Iris pigment epithelial cell (primary cell): ENCODE measurements at places on chromosomes 11 and 22.
A peak's percentile ranks its signal among the peaks of the same experiment; 100 is the strongest.

DNA sequence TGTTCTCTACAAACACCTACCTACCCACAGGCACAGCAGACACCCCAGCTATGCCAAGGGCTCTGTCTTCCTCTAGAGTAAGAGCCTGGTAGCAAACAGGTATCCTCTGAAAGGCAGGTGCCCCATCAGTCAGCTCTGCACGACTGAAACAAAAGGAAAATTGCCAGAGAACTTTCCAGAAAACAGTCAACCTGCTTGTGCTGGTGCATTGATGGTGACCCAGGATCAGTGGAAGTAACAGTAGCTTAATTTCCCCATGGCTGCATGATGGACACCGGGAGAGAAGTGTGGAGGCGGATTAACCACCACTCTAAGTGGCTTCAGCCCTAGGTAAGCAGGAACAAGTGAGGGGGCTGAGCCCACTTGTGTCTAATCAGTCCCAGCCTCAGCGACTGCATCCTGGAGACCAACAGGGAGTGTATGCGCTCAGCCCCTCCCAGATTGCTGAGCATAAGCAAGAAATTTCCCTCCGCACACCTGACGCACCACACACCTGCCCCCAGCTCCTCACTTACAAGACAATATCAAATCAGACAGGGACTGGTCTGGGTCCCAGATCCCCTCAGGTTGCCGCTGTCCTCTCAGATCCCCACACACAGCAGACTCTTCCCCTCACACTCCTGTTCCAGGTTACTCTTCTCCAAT lies 70.7 kb upstream of the IGLL5 start:
- DNase-seq: no peak

- DNase-seq: peak; percentile 44
Measured at GRCh38 chr11:134691985-134692384, 279.9 kb upstream of the B3GAT1 start.

GRCh38 chr11:35242412-35243242 lies 103.7 kb downstream of the CD44 start:
- no peak for DNase-seq

DNA sequence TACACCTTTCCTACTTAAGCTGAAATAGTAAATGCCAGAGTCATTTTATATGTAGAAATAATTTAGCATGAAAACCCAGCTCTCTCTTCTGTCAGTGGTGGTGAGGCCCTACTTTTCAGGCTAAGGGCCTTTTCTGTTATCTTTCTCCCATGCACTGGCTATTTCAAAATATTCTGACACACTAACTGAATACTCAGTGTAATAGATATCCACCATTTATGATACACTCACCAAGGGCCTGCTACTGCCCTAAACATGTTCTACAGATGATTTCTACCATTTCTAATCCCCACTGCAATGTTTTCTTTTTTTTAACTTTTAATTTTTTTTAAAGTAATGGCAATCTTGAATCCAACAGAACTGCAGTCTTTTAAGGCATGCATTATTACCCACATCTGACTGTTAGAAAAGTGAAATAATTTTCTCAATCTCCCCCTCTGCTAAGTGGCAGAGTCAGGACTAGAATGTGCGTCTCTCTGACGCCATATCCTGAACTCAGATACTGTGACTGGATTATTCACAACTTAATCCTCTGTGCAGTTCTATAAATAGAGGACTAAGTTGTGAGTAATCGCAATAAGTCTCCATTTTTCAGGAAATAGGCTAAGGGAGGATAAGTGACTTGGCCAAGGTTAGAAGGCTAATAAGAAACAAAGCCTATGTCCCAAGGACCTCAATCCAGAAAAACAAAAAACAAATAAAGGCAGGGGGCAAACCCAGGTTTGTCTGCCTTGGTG lies 44.0 kb downstream of the GRAMD1B start:
- DNase-seq: peak; percentile 96

DNA sequence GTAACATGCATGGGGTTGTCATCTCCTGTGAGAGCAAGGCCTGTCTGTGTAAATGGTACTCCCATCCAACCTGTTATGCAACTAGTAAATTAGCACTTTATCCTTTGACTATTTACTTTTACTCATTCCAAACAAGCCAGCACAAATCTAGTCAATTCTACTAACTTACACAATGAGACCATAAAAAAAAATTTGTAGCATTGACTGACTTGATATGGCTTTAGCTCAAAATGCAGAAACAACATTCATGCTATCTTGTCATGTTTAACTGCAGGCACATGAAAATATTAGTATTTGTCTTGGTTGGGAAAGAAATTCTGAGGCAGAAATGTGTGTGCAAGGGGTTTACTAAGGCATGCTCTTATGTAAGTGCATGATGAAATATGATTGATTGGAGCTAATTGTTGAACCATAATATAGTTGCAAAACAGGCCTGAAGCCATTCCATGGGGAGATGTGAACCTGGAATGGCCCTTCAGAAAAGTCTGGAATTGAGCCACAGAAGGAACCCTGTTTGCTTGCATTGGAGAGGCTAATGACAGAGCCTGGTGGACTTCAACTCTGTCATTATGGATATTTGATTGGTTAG lies 2.5 kb downstream of the SLC22A25 start:
- DNase-seq: no peak

- peak; percentile 11 for DNase-seq
Measured at GRCh38 chr11:104467404-104467803, 303.5 kb upstream of the PDGFD start.

- DNase-seq: peak; percentile 64
Measured at GRCh38 chr22:24410110-24410856, 17.1 kb upstream of the ADORA2A start.

- DNase-seq: no peak
Measured at GRCh38 chr11:106218106-106218505, 140.6 kb downstream of the AASDHPPT start.

DNA sequence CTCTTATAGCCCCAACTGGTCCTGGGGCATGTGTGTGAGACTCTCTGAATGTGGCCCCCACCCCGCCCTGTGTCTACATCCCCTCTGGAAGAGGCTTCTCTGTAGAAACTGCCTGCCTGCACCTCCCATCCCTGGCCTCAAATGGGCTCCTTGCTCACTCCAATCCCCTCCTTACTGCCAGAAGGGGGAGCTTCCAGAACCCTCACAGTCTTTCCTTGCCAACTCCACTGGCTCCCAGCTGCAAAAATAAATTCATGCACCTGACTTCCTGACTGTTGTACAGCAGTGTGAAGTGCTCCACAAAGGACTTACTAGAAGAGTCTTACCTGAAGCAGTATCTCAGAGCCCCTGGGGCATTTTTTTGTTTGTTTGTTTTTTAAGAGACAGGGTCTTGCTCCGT lies 15.2 kb upstream of the SERPIND1 start:
- DNase-seq: no peak
